ENCODE measurements at places on chromosomes 4 and X. TPM values are rescaled to one million over a fixed set of nuclear protein-coding genes. Genes with fewer than 3 reads are reported as not detected.

DNA sequence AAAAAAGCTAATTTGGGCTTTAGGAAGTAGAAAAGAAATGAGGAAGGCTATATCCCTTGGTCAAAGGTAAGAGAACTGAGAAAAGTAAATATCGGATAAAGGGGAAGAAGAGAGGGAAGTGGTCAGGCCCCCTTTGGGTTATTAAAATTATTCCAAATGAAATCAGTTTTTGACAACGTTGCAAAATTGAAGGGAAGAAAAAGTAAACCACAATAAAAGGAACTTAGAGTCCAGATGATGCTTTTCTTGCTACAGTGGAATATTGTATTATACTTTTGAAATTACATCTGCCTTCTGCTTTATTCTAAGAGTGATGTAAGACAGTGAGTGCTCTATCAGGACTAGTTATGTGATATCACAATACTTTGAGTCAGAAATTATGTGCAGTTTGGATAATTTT, 59.4 kb upstream of the RBPJ start:
- DNase-seq, result no peak

DNA sequence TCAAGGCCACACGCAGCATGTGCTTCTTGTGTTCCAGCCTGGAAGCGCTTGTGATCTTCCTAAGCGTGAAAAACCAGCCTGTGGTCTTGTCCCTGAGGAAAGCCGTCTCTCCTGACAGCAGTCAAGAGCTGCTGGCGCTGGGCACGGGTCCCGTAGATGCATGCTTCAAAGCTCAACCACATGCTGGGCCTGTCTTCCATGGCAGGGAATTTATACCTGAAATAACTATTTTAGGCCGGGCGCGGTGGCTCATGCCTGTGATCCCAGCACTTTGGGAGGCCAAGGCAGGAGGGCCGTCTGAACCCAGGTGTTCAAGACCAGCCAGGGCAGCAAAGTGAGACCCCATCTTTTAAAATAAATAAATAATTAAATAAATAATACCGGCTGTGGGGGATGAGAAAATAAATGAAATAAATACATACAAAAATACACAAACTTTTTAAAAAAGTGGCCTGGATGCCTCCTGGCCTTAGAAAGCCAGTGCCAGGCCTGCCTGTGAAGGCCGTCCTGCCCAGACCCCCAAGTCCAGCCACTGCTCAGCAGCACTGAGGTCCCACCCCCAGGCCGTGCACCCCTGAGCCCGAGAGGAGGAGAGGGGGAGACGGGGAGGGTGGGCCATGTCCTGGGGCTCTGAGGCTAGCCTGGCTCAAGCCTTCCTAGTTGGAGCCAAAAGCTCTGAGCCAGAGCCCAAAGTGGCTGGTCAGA, 10.4 kb downstream of the LRPAP1 start:
- no peak for DNase-seq

GRCh38 chr4:65789805-65790204, 119.5 kb upstream of the EPHA5 start:
- DNase-seq, result no peak

DNA sequence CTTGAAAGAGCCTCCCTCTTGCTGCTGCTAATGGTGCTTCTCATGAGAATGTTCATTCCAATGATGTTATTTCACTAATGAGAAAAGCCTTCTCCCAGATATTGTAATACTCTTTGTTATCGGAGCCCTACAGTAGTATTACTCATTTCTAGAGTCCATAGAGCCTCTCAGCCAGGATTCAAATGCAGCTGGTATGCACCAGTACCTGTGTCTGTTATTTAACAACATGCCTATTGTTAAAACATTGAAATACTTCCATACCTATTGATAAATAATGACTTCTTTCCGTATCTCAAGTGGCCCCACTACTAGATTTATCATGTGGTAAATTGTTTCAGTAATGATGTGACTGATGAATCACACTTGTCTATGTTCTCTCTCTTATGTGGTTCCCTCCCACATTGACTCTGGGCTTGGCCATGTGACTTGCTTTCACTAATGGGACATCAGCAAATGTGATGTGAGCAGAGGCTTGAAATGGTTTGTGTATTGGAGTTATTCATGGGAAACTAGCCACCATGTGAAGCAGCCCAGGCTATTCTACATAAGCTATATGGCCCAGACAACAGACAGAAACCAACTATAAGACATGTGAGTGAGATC, 207.6 kb downstream of the THOC2 start:
- no peak for DNase-seq

- no peak for DNase-seq
Observed at GRCh38 chr4:9867751-9868425, 86.5 kb downstream of the DRD5 start.

DNA sequence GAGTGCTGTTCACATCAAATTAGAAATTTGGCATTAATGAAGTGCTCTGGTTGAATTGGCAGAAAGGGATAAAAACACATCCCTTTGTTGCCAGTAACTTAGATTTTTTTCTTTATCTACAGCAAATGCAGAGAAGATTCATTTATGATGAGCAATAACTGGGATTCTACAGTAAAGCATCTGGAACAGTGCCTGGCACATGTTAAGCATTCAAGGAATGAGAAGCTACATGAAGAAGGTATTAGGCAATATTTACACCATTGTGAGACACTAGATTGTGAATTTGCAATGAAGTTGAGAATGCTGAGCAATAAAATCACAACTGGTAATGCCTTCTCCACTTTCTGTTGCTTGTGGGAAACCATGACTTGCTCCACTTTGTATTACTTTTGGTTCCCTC, 33.5 kb downstream of the PCDH19 start:
- DNase-seq, result no peak

DNA sequence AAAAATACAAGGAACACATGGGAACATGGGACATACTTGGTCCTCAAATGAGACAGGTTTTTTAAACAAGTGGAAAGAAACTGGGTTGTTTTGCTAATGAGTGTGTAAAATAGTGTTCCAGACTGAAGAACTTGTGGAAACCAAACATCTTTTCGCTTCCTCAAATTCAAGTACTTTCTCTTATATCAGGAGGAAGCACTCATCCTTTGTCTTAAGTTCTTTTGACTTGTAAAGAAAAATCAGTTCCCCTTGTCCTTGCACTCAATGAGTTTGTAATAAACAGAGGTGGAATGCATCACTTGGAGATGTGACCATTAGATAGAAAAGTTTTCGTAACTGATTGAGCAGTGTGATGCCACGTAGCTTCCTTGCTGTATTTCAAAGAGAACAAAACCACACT, 101.1 kb downstream of the PHOX2B start:
- no peak for DNase-seq

GRCh38 chrX:133746593-133746992, 238.8 kb downstream of the GPC3 start:
- DNase-seq, result no peak

GRCh38 chr4:107509615-107510014, 210.4 kb downstream of the PAPSS1 start:
- no peak for DNase-seq

DNA sequence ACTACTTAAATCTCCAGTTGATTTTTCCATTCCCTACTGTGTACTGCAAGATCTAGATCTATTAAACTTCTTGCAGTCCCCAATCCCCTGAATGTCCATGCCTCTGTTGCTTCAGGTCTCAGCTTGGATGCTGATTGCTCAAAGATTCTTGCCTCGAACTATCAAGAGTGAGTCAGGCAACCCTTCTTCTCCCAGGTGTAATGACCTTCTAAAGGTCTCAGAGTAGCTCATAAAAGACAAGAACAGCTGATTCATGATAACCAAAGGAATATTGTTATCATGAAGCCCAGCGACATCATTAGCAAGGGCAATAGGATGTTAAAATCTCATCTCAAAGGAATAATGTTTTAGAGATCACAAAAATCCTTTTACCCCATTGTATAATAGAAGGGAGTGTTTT, 6.8 kb upstream of the FABP2 start:
- DNase-seq, result no peak

- no peak for DNase-seq
Observed at GRCh38 chr4:161442921-161443320, 720.9 kb downstream of the FSTL5 start.

MAGEA2B gene
- total RNA-seq, result not detected

ELOVL6 gene
- total RNA-seq, result 43.1 TPM

SPANXA1 gene
- not detected for total RNA-seq

AFF2 gene
- 36.0 TPM for total RNA-seq

TMEM156 gene
- total RNA-seq, result 3.3 TPM

NLGN3 gene
- total RNA-seq, result 2.5 TPM

ASB11 gene
- not detected for total RNA-seq

RPL9 gene
- 1,194 TPM for total RNA-seq

Data from mucosa of gallbladder (tissue), 1 donor.